ENCODE measurements at places on chromosomes 11 and 22.

DNA sequence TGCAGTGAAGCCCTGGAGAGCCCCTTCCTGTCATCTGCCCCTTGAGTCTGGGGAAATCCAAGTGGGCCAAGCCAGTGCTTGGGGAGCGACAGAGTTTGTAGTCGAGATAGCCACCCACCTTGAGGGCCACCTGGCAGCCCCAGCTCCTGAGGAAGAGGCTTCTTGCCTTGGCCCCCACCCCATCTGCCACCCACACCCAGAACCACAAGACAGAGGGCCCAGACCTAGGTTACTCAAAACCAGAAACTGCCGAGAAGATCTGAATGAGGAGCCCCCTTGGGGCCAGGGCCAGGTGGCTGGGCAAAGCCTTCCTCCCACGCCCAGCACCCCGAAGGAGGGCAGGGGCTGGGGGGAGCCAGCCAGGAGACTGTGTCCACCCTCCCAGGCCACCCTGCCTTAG is 18.8 kb upstream of the PRR5 start:
- no peak for DNase-seq

- no peak for DNase-seq
These were observed 1.7 kb upstream of the OR52E5 start for GRCh38 chr11:5891216-5891800.

- no peak for DNase-seq
These were observed 22.7 kb downstream of the OR5A2 start for GRCh38 chr11:59403546-59403945.

DNA sequence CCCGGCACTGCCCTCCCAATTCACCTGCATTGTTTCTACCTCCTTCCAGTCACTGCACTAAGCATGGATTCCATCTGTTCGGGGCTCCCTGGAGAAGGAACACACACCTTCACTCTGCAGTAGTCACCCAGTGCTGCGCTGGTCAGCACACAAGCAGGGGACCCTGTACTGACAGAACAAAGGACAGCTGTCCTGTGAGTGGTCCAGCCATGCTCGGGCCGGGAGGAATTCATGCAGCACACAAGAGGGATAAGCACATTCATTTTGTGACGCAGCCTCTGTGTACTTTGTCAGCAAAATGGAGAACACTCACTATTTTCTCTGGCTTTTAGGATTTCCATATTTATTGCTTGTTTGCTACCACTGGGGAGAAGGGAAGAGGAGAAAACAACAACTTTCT is 167.3 kb downstream of the NTM start:
- DNase-seq = no peak

- no peak for DNase-seq
These were observed 438 bp downstream of the ZW10 start for GRCh38 chr11:113773092-113773415.

DNA sequence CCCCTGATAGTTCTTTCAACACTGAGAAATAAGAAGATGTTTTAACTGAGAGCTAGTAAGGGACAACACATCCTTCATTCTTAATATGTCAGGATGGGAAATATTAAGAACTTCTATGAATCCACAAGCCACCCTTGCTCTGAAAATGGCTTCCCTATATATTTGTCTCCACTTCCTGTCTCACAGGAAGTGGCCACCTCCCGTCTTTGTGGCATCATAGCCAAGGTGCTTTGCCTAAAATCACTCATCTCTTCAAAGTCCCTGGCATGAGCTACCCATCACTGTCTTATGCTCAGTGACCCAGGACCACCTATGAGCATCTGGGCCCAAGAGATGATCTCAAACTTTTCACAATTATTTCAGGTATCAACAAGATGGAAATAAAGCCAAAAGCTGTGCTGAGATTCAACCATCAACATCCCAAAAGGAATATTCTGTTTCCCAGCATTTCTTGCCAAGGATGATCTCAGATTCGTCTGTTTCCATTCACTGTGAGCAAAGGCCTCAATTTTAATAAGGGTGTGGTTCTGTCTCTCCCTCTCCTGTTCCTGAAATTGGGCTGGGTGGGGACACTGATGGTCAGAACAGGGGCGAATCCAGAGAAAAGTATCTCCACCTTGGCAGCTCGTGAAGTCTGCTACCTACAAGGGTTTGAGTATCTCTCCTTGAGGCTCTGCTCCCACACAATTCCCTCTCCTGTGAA is 493.9 kb downstream of the MN1 start:
- no peak for DNase-seq

- no peak for DNase-seq
These were observed 206.4 kb upstream of the E2F8 start for GRCh38 chr11:19447150-19447566.

GRCh38 chr11:73244589-73245240 is 26.6 kb downstream of the P2RY2 start:
- DNase-seq = no peak

DNA sequence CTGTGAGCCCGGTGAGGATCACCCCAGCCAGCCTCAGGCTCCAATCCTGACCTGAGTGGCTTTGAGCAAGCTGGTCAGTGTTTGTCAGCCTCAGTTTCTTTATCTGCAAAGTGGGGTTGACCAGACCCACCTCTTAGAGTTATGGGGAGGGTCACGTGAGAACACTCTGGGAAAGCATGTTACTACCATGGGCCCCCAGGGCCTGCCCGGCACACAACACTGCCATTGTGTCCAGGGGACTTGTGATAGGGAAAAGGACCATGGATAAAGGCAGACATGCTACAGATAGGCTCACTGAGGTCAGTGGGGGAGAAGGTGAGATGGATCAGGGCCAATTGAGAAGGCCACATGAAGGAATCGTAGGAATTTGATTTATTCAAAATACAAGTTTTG is 32.1 kb upstream of the SUSD2 start:
- no peak for DNase-seq

GRCh38 chr11:64845129-64845775 is 799 bp upstream of the CDC42BPG start:
- no peak for DNase-seq

DNA sequence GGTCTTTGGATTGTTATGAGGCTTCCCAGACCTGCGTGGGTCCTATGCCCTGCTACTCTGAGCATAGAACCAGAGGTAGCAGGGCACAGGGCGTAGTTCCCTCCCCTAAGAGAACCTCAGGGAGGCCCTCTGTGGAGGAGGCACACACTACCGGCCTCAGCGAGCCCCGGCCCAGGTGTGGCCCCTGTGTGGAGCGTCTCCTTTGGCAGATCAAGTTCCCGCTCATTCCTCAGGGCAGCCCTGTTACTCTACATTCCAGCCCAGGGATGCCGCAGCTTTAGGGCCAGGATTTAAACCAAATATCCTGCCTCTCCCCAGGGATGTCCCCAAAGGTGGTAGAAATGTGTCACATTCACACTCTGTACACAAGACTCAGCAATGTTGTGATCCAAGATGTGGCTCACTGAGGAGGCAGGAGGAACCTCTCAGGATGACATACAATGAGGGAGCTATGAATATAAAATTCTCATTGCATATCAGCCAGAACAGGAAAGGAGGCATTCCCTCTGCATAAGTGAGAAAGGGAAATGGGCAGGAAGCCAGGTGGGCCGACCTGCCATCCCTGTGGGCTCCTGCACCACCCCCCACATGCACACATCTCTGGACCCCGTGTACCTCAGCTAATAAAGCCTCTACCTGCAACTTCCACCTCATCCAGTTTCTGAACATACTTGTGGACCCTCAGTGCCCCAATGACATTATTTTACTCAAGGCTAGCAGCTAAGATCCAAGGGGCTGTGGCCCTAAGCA is 131.9 kb upstream of the TEAD1 start:
- DNase-seq = no peak

DNA sequence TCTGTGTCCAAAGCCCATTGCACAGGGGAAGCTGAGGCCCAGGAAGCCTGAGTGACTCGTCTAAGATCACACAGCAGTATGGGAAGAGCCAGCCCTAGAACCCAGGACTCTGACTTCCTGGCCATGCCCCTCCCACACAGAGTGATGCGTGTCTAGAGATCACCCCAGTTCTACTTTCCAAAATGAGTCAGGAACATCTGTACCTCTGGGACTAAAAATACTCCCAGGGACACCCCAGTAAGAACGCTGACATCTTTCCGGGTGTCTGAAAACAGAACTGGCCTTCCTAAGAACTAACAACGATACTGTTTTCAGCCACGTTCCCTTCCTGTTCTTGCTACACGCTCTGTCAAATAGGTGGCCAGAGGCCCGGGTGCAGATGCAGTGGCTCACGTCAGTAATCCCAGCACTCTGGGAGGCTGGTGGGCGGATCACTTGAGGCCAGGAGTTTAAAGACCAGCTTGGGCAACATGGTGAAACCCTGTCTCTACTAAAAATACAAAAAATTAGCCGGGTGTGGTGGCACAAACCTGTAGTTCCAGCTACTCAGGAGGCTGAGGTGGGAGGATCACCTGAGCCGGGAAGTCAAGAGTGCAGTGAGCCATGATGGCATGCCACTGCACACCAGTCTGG is 21.7 kb upstream of the PDGFB start:
- no peak for DNase-seq

GRCh38 chr22:32999039-32999815 is 59.0 kb downstream of the SYN3 start:
- no peak for DNase-seq

- no peak for DNase-seq
These were observed 364.6 kb downstream of the AASDHPPT start for GRCh38 chr11:106442032-106442431.
